Stimulated activated naive B cell treated with anti-CD40 and anti-IgM and Interleukin-4, amounts not matched to agents 10 μg/mL and 1 μg/mL and 100 μg/mL, for 72 hours (primary cell): ENCODE measurements at places on chromosomes 3 and 15.

DNA sequence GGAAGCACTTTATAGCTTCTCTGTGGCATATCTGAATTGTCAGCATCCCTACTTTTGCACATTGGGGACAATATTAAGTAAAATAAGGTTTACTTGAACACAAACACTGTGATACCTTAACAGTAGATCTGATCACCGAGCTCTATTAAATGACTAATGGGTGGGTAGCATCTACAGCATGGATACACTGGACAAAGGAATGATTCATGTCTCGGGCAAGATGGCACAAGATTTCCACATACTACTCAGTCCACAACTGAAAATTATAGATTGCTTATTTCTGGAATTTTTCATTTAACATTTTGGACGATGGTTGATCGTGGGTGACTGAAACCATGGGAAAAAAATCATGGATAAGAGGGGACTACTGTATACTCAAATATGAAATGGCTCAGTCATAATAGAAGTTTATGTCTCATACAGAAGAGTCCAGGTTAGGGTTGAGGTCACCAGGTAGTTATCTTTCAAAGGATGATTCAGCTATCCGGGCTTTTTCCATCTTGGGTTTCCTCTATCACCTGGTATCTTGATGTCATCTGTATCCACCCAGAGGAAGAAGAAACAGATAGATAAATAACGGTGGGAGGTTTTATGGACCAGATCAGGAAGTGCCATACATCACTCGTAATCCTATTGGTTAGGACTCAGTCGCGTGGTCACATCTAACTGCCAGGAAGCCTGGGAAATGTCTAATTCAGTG lies 320.0 kb upstream of the RARB start:
- no peak for DNase-seq

- DNase-seq = no peak
Measured at GRCh38 chr3:47228088-47228487, 54.5 kb downstream of the KIF9 start.

DNA sequence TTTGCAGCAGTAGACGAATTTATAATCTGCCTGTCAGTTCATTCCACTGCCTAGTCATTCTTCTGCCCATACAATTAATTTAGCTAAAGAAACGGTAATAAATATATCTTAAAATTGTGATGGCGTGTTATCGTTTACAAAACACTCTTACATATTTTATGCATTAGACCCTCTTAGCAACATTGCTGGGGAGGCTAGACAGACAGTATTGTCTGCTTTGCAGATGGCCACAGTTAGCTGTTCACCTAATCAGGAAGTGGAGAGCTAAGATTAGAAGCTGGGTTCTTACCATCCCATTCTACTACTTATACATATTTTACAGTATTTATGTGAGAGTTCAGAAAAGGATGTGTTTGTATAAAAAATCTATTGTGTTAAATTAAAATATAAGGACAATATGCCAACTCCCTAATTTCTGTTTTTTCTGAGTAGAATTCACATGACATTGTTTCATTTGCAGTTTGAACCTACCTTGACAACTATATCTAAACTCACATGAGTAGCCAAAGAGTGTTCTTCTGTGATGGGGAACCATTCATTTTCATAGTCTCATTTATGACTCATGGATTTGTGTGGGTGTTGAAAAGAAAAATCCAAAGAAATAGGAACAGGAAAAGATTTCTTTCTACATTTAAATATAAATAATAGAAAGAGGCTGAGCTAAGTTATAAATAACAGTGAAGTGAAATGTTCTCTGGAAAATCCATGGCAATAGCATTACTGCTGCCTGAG lies 41.7 kb upstream of the C3orf80 start:
- DNase-seq = no peak

GRCh38 chr3:117512975-117513374 lies 803.4 kb downstream of the TUSC7 start:
- DNase-seq = no peak

DNA sequence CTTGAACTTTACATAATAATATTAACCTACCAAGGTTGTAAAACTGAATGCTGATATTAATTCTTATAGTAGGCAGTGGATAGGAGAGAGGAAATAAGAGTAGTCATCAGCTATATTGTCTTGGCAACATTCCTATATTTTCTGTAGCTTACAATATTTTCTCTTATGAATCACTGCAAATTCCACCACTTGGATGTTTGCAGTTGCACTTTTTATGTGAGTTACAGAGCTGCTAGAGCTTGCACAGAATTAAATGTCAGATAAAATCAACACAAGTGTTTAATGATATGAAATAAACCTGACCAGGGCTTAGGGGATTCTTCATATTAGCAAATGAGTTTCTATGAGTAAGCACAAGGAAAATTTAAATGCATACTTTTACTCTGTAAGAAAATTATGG lies 1710.1 kb downstream of the SI start:
- no peak for DNase-seq

GRCh38 chr15:43795997-43796396 lies 3.9 kb downstream of the SERF2 start:
- DNase-seq = no peak

GRCh38 chr15:38412466-38412865 lies 41.5 kb upstream of the FAM98B start:
- DNase-seq = no peak

GRCh38 chr3:58038675-58039292 lies 30.6 kb downstream of the FLNB start:
- no peak for DNase-seq

- no peak for DNase-seq
Measured at GRCh38 chr3:19954676-19955075, 7.8 kb downstream of the RAB5A start.

- DNase-seq = no peak
Measured at GRCh38 chr3:63458405-63458804, 180.3 kb downstream of the SYNPR start.

- no peak for DNase-seq
Measured at GRCh38 chr3:16686679-16687078, 81.5 kb upstream of the DAZL start.

- no peak for DNase-seq
Measured at GRCh38 chr15:48176957-48177356, 1.1 kb downstream of the MYEF2 start.

GRCh38 chr15:69743091-69743490 lies 290.5 kb downstream of the RPLP1 start:
- DNase-seq = no peak

DNA sequence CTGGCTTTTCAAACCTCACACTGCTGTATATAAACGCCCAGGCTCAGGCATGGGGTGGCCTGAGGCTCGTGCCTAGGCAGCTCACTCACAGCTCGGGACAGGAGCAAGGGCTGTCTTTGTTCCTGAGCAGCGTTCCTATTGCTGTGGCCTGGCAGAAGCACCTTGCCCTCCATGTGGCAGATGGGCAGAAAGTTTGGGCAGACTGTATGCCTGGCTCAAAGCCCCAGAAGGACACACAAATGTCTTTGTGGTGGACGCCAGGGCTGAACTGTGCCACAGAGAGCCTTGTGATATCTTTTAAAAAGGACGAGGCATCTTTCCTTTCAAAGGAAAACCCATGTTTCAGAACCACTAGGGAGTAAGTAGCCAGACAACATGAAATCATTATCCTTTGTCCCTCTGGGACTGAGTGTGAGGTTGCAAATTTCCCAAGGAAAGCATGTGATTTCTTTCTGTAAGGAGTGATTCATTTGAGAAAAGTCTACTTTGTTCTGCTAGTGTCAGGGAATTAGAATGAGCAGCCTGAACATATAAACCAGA lies 29.3 kb upstream of the UBE2E1 start:
- DNase-seq = no peak

DNA sequence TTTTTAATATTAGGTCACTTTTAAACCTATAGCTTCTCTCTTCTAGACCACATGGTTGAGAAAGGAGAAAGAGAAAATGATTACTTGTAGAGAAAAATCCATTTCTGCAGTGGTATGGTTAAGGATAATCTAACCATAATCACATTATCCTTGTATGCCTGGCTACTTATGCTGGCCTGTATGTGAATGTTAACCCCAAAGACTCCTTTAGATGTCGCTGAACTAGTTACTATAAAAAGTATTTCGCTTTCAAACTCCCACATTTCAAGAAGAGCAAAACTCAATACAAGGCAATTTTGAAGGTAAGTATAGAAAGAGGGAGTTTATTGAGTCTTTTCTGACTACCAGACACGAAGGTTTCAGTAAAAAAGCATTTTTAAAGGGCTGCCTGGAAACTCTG lies 2.2 kb downstream of the KCTD6 start:
- no peak for DNase-seq

GRCh38 chr15:61299075-61299763 lies 70.1 kb upstream of the RORA start:
- DNase-seq = no peak

GRCh38 chr3:142445816-142446254 lies 2.0 kb downstream of the XRN1 start:
- DNase-seq = no peak

GRCh38 chr3:32018757-32019564 lies 37.4 kb downstream of the ZNF860 start:
- DNase-seq = no peak

DNA sequence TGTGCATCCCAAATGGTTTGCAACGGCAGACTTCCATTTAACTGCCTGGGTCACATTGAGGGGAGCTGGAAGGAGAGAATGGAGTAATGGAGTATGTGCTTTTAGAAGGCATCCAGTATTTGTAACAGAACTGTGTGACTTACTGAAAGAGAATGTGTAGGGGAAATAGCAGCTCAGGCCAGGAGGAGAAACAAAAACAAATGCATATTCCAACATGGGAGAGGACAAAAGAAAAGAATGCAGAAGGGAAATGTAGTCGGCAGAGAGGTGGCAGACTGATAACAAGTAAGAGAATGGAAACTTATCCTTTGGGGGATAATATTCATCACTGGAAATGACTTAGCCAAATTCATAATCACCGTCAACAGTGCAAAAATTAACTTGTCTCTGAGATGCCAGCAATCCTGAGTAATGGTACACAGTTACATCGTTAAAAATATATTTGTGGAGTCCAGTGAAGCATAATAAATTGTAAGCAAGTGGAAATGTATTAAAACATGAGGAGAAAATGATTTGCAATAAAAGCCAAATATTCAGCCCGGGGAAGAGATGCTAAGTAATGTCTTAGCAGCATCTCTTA lies 294.9 kb upstream of the SGO1 start:
- no peak for DNase-seq

DNA sequence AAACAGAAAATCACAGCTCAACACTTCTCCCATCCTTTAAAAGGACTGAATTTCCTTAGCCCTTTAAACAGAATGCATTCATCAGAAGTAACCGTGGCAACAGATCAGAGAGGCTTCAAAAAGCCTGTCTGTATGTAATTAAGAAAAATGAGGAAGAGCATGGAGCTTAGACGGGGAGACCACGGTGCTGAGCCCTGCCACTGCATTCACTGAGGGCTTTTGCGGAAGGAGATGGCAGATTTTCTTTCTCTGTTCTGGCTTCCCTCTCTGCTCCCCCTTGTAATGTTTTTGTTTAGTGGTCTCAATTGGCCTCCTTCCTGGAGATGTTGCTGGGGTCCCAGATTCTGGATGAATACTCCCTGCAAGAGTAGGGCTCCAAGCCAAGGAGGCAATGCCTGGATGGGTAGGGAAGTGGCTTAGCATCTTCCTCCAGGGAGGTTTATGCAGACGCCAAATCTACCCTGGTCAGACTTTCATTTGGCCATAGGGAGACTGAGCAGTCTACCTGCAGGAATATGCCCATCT lies 332.9 kb downstream of the EPHB1 start:
- DNase-seq = no peak

GRCh38 chr15:75361989-75362641 lies 6.3 kb downstream of the MAN2C1 start:
- DNase-seq = no peak

DNA sequence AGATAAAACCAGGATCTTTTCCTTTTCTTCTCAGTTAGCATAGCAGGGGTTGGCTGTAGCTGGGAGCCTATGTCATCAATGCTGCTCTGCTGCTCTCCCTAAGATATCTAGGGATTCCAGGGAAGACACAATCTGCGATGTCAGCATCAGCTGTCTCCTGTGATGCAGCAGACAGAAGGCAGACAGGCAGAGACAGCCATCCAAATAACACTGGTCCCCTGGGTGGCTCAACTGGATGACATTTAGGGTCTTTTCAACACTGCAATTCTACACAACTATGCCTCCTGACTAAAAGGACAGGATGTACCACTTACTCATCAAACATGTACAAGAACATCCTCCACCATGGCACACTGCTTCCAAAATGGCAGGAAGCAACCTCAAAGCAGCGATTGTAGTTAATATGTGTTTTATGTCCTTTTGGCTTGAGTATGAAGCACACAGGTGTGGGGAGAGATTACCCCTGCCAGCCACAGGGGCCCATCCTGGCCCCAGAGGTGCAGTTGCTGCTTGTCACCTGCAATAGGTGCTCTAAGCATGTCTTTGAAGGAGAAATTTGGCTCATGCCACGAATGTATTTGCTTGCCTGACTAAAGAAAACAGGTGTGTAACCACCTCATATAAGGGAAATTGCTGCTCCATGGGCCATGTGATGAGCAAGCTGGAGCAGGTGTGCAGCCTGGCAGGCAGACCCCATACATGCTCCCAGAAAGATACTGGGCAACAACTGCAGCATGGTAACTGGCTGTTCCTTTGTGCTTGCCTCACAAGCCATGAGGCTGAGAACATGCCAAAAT lies 357.8 kb downstream of the VPS13C start:
- DNase-seq = no peak

DNA sequence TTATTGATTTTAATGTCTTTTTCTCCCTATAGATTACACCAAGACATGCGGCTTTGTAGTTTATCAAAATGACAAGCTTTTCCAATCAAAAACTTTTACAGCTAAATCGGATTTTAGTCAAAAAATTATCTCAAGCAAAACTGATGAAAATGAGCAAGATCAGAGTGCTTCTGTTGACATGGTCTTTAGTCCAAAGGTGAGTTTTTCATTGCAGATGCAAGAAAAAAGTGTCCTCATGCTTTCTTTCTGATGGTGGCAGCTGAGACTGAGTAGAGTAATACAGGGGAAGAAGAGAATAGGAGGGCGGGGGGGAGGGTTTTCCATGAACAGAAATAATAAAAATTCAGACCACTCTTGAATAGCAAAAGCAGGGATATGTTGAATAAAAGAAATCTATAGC lies 36.5 kb downstream of the ADGRG7 start:
- no peak for DNase-seq

GRCh38 chr15:63372018-63372705 lies 9.5 kb downstream of the CA12 start:
- no peak for DNase-seq

GRCh38 chr15:47399100-47399499 lies 318.2 kb upstream of the SEMA6D start:
- no peak for DNase-seq

- DNase-seq = no peak
Measured at GRCh38 chr3:30862004-30862403, 32.5 kb downstream of the GADL1 start.

DNA sequence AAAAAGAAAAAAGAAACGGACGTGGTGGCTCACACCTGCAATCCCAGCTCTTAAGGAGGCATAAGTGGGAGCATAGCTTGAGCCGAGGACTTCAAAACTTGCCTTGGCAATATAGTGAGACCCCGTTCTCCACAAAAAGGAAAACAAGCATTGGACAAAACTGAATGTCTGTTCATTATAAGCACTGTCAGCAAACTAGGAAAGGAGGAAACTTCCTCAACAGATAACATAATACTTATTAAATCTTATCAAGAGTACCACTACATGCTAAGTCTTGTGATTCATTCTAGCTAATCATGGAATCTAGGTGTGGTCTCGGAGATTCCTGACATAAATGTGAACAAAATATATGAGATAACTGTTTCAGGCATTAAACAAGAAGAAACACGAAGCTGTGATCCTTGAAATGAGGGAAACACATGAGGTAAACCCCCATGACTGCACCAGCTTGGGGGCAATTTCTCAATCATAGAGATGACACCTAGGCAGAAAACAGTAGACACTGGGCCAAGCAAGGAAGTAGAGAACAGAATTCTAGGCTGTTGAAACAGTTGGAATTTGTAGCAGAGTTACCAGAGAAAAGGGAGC lies 33.3 kb downstream of the TRPM7 start:
- no peak for DNase-seq
